Brain (organoid and tissue), 16 donors: ENCODE measurements at places on chromosomes 6 and 20.

GRCh38 chr6:151284012-151284411 is 44.2 kb downstream of the AKAP12 start:
- DNase-seq, result no peak

- no peak for DNase-seq
These were observed 26.4 kb downstream of the ABHD12 start for GRCh38 chr20:25364180-25364788.

DNA sequence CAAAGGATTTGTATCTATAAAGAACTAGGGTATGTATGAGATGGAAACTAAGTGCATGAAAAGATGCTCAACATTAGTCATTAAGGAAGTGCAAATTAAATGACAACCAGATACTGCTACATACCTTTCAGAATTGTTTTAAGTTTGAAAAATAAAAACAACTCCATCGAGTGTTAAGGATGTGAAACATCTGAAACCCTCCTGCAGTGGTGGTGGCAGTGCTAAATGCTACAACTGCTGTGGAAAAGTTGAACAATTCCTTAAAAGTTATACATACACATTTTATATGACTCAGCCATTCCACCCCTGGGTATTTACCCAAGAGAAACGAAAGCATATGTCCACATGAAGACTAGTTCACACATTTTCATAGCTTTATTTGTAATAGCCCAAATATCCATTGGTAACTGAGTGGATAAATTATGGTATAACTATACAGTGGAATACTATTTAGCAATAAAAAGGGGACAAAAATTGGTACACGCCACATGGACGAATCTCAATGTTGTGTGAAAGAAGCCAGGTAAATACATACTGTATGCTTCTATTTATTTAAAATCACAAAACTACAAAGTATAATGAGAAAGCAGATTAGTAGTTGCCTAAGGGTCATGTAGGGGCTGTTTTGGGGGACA is 10.6 kb downstream of the ARMH2 start:
- no peak for DNase-seq

- DNase-seq, result no peak
These were observed 259.6 kb downstream of the BCKDHB start for GRCh38 chr6:80366051-80366450.

DNA sequence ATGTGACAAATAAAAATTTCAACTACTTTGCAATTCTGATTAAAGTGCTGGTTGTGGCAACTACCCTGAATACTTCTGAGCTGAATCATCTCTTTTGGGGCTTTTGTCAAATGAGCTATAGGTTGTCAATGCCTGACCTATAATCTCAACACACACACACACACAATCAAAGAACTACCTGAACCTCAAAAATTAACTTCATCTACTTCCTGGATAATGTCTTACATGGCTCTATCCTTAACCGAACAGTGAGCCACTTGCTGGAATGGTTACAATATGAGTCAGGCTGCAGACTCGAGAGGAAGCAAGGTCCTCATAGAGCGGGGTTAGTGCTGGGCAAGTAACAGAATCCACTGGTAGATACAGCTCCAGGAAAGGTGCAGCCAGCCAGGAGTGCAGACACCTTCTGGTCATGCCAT is 70.6 kb upstream of the DST start:
- DNase-seq, result no peak

DNA sequence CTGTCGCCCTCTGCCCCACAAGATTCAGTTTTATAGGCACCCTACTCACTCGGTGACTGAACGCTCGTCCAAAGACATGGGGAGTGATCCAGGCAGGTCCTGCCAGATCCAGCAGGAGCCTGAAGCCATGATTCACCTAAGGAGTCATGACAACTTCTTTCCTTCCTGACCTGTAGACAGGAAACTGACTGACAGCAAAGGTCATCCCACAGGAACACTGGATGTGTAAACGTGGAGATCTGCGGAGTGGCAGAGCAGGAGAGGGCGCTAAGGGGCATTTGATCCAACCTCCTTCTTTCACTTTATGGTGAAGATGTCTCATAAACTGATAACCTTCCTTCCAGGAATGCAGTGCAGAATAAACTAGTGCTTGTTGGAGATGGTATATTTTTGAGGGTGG is 192.2 kb downstream of the GJA10 start:
- DNase-seq, result no peak

- peak; percentile 70 for DNase-seq
These were observed 165.9 kb downstream of the NRN1 start for GRCh38 chr6:5840734-5841390.

GRCh38 chr6:119280080-119280479 is 69.5 kb downstream of the MAN1A1 start:
- no peak for DNase-seq

GRCh38 chr6:107786179-107786578 is 37.9 kb downstream of the SCML4 start:
- no peak for DNase-seq

DNA sequence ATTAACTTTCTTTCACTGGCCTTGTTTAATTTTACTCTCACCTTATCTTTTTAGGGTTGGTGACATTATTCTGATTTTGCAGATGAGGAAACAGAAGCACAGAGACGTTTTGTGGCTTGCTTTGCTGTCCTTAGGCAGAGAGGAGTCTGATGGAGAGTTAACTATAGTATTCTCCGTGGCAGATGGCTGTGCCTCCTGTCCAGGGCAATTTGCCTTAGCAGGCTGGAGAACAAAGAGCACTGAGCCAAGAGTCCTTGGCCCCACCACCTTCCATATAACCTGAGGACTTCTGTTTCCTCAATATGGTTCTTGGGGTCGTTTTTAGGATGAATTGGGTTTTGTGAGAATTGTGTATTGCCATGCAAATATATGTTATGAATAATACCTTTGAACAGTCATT is 71.4 kb upstream of the BACH2 start:
- DNase-seq, result no peak

DNA sequence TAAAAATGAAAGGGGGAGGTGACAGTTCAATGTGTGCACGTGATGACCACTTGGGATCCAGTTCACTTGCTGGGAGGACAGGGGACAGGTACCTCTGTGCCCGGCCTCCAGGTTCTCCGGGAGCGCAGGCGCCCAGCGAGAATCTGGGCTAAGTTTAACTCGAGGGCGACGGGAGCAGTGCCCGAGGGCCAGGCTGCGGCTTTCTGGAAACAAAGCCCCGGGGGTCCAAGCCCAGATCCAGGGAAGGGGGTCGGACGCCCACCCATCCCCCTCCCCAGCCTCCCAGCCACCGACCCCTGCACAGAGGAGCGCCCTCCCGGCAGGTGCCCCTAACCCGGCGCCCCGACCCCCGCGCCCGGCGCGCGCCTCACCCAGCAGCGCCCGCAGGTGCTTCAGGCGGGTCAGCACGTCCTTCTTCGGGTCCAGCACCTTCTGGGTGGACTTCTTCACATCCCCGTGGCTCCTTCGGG is 405 bp downstream of the RALGAPA2 start:
- peak; percentile 39 for DNase-seq

- DNase-seq, result no peak
These were observed 8.7 kb downstream of the LAMA5 start for GRCh38 chr20:62358171-62359042.

DNA sequence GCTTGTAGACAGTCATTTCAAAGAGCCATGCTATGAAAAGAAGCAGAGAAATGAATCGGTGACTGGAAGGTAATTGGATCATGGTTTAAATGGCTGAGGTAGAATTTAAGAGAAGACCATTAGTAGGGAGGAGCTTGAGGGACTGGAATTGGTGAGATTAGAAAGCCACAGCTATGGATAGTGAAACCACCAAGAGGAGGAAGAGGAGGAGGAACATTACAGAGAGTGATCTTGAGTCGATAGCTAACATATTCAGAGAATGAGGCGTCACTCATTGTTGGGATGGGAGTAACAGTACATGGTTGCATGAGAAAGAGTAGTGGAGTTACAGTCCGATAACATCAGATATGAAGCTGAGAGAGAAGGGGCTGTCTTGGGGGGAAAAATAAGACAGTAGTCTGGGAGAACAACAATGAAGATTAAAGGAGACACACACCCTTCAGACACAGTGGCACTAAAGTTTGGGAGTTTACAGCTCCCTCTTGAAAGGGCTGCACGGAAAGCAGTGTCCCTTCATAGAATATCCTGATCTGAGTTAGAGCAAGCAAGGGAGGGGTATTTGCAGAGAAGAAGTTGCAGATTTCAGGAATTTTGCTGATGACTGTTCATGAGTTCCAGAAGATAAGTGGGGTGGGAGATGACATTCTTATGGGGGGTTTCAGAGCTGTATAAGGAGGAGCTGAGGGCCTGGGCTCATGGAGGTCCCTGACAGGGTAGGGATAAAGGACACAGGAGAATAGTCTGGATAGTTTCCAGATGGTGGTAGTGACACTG is 15.1 kb upstream of the LAMP5 start:
- no peak for DNase-seq

- DNase-seq, result no peak
These were observed 124.1 kb upstream of the LOC128125822 start for GRCh38 chr6:63448229-63448628.

DNA sequence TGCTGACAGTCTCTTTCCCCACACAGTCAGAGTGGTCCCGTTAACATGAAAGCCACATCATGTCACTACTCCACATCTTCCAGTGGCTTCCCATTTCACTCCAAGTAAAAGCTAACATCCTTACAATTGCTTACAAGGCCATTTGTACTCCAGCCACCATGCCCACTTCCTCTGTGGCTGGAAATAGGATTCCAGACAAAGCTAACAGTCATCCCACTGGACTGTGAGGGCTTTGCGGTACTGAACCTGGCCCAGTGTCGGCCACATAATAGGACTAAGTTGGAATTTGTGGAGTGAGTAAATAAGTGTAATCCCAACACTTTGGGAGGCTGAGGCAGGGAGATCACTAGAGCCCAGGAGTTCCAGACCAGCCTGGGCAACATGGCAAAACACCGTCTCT is 10.9 kb downstream of the CCM2L start:
- DNase-seq, result no peak

DNA sequence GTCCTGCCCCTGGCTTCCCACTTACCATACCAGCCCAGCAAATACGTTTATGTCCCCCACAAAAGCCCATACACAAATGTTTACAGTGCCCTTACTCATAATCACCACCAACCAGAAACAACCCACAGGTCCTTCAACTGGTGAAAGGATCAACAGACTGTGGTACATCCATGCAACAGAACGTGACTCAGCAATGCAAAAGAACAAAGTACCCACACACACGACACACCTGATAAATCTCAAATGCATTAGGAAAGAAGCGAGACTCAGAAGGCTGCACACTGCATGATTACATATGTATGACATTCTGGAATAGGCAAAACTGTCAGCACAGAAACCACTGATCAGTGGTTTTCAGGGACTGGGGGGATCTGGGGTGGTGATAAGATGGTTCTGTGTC is 20.5 kb downstream of the NCR2 start:
- no peak for DNase-seq

GRCh38 chr20:14051454-14051853 is 56.1 kb downstream of the MACROD2 start:
- DNase-seq, result no peak

DNA sequence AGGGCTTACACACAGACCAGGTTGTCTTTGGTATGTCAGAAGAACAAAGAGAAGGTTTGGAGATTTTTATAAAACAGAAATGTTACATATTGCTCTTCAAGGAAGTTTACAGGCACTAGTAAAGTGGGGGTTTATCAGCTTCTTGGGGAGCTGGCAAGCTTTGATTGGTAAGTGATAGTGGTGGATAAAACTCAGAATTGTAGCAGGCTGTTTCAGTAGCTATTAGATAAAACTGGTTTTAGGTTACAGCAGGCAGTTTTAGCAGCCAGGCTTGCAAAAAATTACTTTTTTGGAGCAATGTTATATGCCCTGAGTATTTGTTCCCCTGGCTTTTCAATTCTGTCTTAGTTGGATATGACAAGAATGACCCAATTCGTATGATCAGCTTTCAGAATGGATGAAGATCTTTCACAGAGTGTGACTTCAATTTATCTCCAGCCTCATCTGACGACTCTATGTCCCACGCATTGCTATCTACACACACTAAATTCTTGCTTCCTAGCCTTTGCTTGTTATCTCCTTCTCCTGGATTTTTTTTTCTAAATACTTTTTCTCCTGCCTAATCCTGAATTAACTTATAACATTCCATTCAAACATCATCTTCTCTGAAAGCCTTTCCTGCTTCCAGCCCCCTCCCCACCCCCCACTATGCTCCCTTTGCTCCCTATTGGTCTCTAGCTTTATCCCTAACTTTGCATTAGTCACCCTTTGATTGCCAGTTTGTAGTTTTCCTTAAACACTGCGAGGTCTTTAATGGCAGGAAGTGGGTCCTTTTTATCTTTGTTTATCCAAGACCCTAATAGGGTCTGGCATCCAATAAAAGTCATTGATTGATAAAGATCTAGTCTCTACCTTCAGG is 1.0 kb upstream of the TOMM34 start:
- DNase-seq, result no peak

DNA sequence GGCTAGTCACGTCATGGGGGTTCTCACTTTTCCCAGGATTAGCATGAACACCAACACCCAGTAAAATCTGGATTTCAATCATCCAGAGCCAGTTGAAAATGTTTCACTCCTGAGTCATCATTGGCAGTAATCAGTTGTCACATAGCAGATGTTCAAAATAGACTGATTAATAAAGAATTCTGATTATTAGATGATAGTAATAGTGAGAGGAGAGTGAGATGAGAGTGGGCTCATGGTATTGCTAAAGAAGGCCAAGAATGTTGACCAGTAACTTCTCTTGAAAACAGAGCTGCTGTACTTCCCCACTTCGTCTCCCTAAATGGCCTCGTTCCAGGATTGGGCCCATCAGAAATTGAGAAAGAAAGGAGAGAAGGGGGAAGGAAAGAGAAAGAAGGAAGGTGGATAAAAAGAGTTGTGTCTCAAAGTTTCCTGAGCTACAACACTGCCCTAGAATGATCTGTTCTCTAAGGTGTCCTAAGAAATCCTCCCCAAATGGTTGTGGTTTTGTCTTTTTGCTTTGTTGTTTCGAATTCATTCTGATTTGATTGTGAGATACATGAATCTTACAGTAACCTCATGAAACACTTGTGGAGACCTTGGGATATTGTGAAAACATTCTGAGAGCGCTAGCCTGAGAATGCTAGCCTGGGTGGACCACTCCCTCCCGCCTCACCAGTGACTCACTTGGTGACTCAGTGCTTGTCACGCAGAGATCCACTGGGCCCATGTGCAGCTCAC is 502.2 kb upstream of the JARID2 start:
- no peak for DNase-seq

- DNase-seq, result no peak
These were observed 181.9 kb downstream of the NFATC2 start for GRCh38 chr20:51360451-51361201.

- DNase-seq, result no peak
These were observed 120.4 kb upstream of the ZNF184 start for GRCh38 chr6:27593200-27593818.

DNA sequence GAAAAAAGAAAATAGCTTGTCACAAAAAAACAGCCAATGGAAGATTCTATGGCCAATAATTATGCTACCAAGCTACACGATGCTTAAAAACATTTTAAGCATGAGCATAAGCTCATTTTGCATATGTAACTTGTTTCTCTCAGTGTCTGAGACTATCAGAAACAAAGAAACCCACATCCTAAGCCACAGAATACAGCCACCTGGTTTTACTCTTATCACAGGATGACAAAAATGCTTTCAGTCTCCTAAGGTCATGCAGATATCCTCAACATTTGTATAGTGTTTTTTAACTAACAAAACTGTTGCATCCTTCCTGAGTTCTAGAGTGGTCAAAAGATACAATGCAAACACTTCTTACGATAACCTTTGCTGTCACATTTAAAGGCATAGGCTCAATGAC is 172.1 kb upstream of the RUNX2 start:
- DNase-seq, result no peak
